NCI-H748 treated with DMSO at 0.1 percent for 48 hours (cell line): ENCODE measurements at places on chromosomes 4 and X.

DNA sequence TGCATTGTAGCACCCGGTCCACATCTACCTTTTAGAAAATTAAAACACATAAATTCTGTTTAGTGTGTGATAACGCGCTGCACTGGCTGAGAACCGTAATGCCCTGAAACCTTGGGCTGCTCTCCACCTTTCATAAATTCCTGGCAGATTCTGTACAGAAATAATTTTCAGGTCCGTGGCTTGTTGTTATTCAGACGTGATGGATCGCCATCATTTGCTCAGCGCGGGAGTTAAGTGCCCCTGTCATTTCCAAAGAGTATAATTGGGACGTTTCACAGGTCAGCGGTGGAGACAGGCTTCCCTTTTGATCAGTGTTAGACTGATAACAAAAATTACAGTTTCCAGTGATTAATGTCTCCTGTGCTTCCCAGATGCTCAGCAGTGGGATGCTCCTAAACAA, 16.5 kb downstream of the UVSSA start:
- DNase-seq: no peak

- no peak for DNase-seq
These were observed 407.8 kb downstream of the NKX6-1 start for GRCh38 chr4:84091266-84091665.

- no peak for DNase-seq
These were observed 93.3 kb downstream of the PRDM5 start for GRCh38 chr4:120829113-120829831.

- DNase-seq: no peak
These were observed 353.1 kb upstream of the CLNK start for GRCh38 chr4:11037637-11038036.

GRCh38 chr4:107743532-107743931, 23.5 kb upstream of the PAPSS1 start:
- DNase-seq: no peak

GRCh38 chr4:99965674-99966350, 15.7 kb upstream of the H2AZ1 start:
- no peak for DNase-seq

GRCh38 chrX:149259241-149259640, 245.9 kb downstream of the IDS start:
- DNase-seq: no peak

GRCh38 chr4:86950831-86951525, 16.2 kb downstream of the AFF1 start:
- DNase-seq: no peak

- no peak for DNase-seq
These were observed 1.9 kb downstream of the SLC10A3 start for GRCh38 chrX:154488336-154489075.

DNA sequence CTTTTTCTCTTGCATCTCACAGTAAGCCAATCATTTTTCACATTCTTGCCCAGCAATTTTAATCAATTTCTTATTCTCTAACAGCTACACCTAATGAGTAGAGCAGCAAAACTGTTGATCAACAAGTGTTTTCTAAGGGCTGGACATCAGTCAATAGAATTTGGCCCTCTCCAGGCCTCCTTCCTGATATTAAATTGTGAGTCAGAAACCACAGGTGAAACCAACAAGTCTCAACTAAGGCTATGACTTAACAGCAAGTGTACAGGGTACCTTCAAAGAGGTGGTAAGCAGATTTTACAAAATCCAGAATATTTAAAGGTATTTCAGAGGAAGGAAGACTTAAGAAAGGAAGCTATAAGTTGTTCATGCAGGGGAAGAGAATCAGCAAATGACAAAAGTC, 156.5 kb upstream of the ARHGAP24 start:
- DNase-seq: no peak

DNA sequence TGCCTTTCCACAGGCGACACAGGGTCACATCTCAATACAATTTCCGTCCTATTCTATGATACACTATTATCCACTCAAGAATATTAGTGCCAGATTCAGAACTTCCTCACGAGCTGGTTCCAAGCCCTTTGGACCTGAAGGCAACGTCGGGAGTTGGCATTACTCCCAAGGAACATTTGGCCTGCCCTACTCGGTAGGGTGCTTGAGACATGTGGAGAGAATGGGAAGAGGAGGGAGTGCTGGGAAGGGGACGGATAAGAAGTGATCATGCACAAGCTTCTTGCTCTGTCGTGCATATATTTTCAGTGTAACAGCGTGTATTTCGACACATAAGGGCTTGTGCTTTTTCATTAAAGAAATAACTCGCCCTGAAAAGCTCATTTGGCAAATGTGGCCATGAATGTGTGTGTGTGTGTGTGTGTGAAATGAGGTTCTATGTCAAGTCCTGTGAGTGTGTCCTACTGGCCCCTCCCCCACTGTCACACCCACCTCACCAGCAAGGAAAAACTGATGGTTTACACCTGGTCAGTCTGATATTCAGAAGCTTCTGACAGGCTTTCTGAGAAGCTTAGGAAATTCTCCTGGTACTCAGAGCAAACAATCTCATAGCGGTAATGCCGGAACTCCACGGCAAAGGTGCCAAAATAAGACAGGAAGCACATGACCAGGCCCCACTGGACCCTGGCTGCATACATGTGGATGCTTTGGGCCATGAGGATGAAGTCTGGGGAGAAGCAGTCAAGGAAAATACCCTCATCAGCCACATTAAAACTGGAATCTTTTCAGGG, 54.8 kb downstream of the ENOPH1 start:
- DNase-seq: no peak

GRCh38 chrX:148915474-148915873, 415.1 kb downstream of the AFF2 start:
- DNase-seq: no peak

DNA sequence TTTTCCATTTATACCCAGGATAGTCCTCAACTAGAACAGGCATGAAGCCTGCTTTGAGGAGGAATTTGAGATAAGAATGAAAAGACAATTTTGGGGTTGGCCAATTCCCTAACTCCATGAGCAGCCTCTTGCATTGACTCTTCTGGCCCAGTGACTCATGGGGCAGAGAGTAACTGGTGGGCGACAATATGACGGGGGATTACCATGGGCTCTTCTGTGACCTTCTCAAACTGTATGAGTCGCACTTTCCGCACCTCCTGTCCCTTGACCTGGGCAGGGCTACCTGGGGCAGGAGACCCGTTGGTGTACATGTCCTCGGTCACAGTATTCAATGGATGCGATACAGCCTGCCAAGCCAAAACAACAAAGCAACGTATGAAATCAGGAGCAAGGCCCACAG, 13.3 kb downstream of the MPP1 start:
- no peak for DNase-seq

DNA sequence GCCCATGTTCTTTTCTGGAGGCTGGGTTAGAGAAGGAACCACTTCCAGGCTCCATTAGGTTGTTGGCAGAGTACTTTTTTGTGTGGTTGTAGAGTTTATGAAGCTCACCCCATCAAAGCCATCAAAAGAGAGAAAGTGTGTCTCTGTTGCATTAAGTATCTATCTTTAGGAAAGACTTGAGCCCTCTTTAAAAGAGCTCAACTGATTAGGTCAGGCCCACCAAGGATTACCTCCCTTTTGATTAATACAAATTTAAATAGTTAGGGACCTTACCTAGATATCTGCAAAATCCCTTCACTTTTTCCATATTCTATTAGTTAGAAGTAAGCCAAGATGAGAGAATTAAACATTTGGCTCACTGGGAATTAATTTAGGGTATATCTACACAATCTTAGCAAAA, 460.4 kb downstream of the PPARGC1A start:
- no peak for DNase-seq

- peak; percentile 37 for DNase-seq
These were observed 115.7 kb upstream of the TEX13C start for GRCh38 chrX:125203737-125204578.

GRCh38 chr4:76726631-76727030, 171.3 kb downstream of the SOWAHB start:
- DNase-seq: no peak

GRCh38 chr4:118905566-118905965, 16.9 kb downstream of the SYNPO2 start:
- DNase-seq: no peak

DNA sequence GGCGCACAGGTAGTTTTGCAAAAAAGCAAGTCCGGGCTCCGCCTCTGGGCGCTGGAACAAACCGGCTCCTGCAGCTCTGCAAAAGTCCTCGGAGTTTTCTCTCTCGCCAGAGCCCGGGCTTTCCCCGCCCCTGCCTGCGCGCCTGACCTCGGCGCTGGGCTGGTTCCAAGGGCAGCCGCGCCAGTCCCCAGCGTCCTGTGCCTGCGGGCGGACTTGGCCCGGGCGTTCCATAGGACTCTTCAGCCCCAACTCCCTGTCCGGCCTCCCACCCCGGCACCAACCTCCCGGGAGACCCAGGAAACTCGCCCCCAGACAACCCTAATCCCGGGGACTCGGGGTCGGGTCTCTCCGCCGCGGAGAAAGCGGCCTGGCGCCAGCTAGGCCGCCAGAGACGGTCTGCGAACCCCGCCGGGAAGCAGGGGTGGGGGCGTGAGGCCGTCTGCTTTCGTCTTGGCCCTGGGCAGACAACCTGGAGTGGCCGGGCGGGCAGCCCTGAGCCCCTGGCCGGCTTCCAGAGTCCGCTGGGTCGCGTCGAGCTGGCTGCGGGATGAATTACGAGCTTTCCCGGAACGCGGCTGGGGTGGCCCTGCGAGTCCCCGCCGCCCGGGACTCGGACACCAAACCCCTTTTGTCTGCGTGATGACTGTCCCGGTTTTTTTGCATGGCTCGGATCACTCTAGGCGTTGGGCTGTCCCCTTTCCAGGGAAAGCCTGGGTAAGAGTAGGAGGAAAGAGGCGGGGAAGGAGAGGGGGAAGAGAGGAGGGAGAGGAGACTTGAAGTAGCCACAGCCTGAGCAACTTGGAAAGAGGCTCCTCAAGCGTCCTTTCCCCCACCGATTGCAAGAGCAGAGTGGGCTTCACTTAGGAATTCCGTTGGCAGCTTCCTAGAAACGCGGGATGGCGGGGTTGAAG, 916 bp downstream of the MXRA5 start:
- no peak for DNase-seq

DNA sequence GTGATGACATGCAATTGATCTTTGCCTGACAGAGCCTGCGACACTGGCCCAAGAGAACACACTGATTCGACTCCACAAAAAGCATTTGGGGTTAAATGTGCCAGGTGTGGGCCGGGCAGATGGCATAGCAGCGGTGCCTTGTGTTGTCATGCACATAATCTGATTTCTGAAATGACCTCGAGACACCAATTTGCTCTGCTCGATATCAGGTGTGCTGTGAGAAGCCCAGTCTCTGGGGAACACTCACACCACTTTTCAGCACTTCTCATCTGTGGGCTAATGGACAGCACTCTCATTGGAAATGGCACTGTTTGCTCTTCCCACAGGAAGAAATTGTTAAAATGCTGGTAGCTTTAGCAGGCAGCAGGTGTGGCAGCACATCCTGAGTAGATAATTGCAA, 738.3 kb upstream of the TENM3 start:
- DNase-seq: peak; percentile 76

DNA sequence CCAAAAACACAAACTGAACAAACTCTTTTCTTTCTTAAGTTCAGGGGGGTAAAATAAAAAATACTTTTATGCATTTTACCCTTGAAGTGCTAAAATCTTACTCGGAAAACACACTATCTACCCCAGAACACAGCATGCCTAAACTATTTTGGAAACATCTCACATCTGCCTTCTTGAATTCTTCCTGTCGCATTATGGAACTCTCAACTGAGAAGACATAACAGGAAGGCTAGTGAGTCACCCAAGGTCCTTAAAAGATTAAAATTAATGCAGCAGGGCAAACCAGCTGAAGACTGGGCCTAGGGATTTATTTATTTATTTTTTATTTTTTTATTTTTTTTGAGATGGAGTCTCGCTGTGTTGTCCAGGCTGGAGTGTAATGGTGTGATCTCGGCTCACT, 208.2 kb downstream of the APBB2 start:
- DNase-seq: no peak

- DNase-seq: no peak
These were observed 46.5 kb downstream of the REPS2 start for GRCh38 chrX:16992951-16993350.

DNA sequence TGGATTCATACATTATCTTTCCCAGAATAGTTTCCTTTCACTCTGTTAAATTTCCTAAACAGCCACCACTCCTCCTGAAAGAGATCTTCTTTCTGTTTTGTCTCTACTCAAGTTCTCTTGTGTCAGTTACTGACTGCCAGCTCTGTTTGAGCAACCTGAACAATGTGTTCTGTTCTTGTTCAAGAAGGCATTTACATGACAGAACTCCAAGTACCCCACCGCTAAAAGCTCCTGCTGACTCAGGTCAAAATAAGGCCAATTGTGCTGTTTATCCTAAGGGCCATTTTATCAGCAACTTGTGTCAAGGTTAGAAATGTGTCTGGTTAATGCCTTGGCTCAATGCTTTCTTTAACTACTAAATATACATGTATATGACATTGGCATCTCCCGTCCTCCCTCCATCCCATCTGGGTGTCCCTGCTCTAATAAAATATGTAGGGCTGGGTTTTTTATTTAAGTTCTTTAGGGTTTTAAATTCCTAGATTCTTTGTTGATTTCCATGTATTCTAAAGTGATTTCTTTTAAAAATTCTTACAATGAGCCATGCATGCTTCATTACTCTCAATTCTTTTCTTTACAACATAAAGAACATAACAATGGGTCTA, 144.3 kb upstream of the PAQR3 start:
- no peak for DNase-seq

GRCh38 chr4:111480510-111480909, 664.7 kb upstream of the FAM241A start:
- no peak for DNase-seq

DNA sequence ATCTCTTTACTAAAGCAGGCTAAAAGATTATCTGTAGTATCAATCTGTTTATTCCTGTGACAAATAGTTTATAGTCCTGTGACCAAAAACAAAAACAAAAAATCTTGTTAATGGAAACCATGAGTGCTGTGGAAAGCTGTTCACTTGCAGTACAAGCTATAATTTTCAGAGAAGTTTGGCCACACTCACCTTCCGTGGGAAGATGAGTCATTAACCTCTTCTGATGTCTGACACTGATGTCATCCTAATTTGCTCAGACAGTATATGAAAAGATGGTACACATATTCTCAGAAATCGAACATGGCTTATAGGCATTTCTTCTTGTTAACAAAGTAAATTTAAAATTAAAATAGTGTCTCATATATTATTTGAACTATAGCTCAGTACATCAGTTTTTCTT, 19.9 kb upstream of the ENPP6 start:
- no peak for DNase-seq

- peak; percentile 71 for DNase-seq
These were observed 168.6 kb downstream of the PTTG2 start for GRCh38 chr4:38128478-38129459.

- DNase-seq: no peak
These were observed 3.2 kb downstream of the ACOX3 start for GRCh38 chr4:8437281-8437680.

DNA sequence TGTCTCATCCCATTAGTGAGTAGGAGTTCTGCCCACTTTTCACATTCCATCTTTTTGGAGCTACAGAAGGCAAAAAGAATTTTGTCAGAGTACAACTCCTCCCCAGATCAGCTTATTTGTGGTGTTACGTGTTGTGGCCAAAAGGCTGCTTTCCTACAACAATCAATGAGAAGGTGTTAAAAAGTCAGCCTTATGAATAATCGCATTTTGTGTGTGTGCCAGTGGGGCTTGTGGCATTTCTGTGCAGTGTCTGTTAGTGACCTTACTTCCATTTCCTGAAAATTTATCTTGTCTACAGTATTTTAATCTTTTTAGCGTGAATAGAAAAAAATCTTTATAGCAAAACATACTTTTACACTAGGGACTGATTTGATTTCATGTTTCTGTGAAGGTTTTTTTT, 458.3 kb upstream of the LCORL start:
- no peak for DNase-seq
